SHP77 treated with DMSO at 0.1 percent for 48 hours (cell line): ENCODE measurements at places on chromosomes 16 and 17.

DNA sequence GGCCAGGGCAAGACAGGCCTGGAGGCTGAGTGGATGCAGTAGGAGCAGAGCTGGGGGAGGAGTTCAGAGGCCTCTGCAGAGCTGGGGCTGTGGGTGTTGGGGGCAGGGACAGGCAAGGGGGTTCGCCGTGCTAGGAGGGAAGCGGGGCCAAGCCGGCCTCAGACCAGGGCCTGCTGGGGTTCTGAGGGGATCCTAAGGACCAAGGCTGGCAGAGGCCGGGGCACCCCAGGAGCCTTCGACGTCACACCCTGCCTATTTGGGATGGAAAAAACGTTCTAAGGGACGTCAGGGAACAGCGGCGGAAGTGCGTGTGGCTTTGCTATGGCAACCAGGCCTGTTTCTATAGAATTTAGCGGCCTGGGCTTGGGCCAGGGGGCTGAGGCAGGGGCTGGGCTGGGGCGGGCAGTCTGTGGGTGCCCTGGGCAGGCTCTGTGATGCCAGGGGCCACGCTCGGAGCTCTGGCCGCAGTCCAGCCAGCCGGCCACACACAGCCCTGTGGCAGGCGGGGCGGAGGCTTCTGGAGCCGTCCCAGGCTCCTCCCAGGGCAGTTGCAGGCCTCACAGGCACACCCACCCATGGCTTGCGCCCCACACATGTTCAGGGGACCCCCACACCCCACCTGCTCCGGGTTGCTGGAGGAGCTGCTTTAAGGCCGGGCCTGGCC, 3.7 kb downstream of the TRAF7 start:
- no peak for DNase-seq

GRCh38 chr17:73750975-73751374, 106.7 kb upstream of the SDK2 start:
- no peak for DNase-seq

DNA sequence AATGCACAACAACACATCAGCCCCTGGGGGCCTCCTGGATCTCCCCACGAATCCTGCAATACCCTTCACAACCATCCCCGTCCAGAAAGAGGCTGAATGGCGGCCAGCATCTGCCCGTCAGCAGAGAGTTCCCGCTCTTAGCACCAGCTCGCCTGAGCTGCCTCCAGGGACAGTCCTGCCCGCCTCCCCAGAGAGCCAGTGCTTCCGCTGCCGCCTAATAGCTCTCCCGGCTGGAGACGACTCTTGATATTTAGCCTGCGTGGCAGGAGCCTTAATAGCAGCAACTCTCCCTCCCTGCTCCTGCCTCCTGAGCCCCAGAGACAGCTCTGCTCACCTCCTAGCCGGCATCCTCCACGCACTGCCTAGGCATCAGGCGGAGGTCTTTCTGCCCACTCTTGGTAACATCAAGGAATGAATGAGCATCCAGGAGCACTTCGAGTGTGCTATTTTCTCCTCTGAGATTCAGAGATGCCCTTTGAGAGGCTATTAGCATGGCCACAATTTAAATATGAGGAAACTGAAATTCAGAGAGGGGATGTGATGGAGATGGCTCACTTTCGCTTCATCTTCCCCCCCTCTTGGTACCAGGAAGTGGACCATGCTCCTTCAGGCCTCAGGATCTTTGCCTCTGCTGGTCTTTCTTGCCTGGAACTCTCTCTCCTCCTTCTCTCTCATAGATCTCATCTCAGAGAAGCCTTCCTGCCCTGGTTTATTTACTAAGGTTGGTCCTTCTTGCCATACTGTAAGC, 67.9 kb downstream of the RAI1 start:
- no peak for DNase-seq

DNA sequence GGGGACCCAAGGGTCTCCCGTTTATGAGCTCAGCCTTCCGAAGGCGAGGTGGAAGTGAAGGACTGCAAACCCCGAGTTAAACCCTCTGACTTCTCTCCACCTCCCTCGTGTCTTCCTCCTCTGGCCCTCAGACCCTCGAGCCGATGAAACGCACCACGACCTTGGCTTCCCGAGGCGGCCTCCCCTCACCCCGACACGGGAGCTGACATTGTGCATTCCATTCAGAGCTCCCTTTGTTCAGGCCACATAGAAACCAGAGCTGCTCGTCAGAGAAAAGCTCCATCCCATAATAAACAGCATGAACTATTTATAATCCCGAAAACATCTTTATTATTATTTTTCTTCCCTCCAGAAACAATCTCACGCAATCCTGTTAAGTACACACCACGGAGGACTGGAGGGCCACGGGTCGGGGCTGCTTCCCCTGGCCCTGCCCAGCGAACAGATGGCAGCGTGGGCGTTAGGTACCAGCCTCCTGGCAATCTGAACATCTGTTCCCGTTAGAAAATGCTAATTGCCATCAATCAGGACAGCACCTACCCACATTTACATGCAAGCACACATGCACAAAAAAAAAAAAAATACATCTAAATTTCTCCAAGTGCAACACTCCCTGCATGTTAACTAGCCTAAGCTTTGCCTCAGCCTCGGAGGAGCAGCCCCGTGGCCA, 145.7 kb downstream of the RBFOX3 start:
- DNase-seq, result no peak

DNA sequence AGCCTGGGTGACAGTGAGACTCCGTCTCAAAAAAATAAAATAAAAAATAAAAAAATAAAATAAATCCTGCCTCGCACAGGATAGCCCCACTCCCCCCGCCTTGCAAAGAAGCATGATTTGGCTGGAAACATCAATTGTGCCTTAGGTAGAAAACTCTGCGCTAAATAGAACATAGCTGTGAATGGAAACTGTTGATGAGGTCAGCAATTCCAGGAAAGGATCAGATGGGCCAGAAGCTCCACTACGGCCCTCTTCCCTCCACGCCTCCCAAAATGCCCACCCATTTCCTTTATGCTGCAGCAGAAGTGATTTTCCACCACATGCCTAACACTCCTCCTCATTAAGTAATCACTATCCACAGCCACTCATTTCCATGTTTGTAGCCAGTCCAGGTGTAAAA, 473.4 kb downstream of the XYLT1 start:
- no peak for DNase-seq

- DNase-seq, result no peak
Observed at GRCh38 chr17:6780001-6780400, 4.0 kb downstream of the FBXO39 start.

DNA sequence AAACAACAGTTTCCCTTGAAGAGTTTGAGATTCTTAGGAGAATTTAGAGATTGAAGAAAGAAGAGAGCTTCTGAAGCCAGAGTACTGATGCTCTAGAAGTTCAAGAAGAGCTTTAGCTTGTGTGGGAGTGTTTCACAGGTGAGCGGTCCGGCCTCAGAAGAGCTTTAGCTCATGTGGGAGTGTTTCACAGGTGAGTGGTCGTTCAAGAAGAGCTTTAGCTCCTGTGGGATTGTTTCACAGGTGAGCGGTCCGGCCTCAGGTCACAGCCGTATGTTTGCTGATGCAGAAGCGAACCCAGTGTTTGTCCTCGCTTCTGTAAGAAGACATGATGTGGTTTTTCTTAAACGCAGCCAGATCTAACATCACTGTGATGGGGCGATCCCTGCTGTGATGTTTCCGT, 76.4 kb downstream of the SEC14L1 start:
- no peak for DNase-seq

GRCh38 chr17:68850749-68851510, 104.3 kb downstream of the ABCA8 start:
- no peak for DNase-seq

DNA sequence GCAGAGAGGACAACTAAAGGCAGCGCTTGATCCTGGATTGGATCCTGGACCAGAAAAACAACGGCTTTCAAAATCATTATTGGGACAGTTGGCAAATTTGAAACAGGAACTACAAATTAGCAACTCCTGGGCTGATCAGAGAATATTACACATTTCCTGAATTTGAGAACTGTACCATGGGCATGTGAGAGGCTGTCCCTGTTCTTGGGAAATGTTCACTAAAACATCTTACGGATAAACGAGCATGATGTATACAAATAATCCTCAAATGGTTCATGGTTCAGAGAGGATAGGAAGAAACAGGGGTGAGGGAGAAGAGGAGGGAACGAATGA, 2.3 kb upstream of the ITGAE start:
- DNase-seq, result no peak

DNA sequence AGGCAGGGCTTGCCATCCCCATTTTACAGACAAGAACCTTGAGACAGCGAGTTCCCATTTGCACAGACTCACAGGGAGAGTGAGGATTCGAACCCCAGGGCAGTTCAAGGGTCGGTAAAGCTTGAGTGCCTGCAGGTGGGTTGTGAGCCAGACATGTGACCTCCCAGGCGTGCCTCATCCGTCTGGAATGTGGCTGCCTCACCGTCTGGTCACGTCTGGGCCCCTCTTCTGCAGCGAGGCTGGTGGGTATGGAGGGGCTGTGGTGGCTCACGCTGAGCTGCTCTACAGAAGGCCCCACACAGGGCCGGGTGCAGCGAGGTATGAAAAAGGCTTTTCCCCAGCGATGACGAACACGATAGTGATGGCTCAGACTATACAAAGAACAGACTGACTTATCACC, 35.8 kb upstream of the LHX1 start:
- DNase-seq, result no peak

DNA sequence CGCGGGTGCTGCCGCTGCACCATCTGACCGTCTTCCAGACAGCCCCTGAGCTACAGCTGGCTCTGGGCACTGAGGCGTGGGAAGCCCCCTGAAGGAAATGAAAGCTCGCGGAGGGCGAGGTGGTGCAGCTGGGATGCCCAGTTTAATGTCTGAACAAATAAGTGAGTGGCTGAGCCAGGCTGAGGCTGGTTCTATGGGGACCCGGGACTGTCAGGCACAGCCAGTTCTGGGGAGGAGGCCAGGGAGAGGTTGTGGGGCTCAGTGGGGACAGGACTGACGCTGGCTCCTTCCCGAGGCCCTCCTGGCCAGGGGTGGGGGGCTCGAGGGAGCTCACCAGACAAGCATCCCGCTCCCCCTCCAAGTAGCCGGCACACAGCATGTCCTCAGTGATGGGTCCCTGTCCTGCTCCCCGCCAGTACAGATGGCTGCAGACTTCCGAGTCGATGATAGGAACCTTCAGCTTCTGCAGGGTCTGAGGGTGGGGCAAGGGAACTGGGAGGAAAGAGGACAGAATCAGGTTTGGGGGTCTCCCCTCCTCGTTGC, 4.4 kb downstream of the PRSS22 start:
- no peak for DNase-seq

- no peak for DNase-seq
Observed at GRCh38 chr17:36597226-36597625, 4.2 kb upstream of the MRM1 start.

- peak; percentile 50 for DNase-seq
Observed at GRCh38 chr17:44976206-44976605, 8.1 kb upstream of the C1QL1 start.

GRCh38 chr17:14203388-14203787, 33.3 kb downstream of the CDRT15 start:
- no peak for DNase-seq

DNA sequence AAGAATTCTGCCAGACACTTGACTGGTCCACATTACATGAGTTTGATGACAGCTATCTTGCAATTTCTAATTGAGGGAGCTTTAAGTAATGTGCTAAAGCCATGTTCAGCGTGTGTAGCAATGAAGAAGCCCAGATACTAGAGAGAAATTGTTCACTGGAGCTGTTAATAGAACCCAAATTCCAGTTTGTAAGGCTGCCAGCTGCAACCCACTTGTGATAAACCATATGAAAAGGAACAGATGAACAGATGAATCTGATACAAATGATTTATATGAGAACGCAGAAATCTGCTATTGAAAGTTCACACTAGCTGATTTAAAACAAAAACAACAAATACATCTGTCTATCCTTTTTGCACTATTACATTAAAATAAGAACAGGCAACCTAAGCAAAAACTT, 6.2 kb downstream of the NACA2 start:
- no peak for DNase-seq

- DNase-seq, result no peak
Observed at GRCh38 chr17:77742579-77742978, 215.9 kb upstream of the TNRC6C start.

DNA sequence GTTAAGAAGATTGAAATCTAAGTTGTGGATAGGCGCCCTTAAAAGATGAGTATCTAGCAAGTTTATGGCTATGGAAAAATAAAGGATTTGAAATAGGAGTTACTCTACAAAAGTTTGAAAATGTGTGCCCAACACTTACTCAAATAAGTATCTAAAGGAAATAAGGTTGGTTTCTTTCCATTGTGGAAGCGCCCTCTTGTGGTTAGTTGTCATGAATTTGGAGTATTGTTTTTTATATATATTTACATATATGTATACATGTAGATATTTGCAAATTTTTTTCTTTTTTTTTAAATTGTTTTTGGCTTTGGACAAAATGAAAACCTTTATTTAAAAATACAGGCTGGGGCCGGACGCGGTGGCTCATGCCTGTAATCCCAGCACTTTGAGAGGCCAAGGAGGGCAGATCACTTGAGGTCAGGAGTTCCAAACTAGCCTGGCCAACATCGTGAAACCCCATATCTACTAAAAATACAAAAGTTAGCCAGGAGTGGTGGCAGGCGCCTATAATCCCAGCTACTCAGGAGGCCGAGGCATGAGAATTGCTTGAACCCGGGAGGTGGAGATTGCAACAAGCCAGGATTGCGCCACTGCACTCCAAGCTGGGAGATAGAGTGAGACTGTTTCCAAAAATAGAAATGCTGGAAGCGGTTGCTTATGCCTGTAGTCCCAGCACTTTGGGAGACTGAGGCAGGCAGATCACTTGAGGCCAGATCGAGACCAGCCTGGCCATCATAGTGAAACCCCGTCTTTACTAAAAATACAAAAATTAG, 24.0 kb upstream of the VPS4A start:
- DNase-seq, result peak; percentile 3

DNA sequence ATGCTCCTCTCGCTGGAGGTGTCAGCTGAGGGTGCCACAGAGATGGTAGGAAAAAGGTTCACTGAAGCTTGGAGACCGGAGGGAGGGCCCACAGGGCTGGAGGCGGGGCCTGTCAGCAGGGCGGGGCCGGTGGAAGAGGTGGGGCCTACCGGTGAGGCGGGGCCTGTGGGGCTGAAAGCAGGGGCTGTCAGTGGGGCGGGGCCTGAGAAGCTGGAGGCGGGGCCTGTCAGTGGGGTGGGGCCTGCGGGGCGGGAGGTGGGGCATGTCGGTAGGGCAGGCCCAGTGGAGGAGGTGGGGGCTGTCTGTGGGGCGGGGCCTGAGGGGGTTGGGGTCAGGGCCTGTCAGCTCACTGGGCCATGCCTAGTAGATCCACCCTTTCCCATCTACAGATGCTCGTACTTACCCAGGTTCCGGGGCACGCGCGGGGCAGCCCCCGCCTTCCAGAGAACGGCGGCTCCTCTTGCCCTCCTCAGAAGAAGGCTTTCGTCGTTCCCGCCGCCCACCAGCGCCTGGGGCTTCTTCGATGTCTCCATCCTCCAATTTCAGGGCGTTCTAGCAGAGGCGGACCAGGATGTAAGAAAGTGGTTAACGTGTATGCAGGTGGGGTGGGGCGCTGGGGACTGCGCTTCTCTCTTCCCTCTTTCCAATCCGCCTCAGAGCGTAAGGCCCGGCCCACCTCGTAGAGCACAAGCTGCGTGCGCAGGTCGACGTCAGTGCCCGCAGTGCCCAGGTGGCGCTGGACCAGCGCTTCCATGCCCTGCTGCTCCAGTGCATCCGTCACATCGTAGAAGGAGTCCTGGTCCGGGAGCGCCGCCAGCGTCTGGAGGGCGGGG, 9.8 kb downstream of the TMEM208 start:
- DNase-seq, result no peak

- no peak for DNase-seq
Observed at GRCh38 chr17:17712268-17712924, 31.1 kb downstream of the RAI1 start.

GRCh38 chr16:8178271-8178670, 412.0 kb downstream of the TMEM114 start:
- DNase-seq, result no peak

- DNase-seq, result no peak
Observed at GRCh38 chr17:79395066-79395465, 215.8 kb downstream of the RBFOX3 start.

- DNase-seq, result no peak
Observed at GRCh38 chr17:80512233-80512632, 32.4 kb upstream of the RPTOR start.
